ENCODE measurements at places on chromosomes 3 and 15. TPM values are rescaled to one million over a fixed set of nuclear protein-coding genes. Genes with fewer than 3 reads are reported as not detected.

The GP9 gene
- total RNA-seq, result 0.53 TPM

The OR5K2 gene
- not detected for total RNA-seq

The HRG gene
- total RNA-seq, result not detected

The ACTC1 gene
- total RNA-seq, result 0.94 TPM

The HHATL gene
- not detected for total RNA-seq

The AHSG gene
- not detected for total RNA-seq

The SAMD7 gene
- not detected for total RNA-seq

Data from sciatic nerve (tissue), 2 donors.